Stimulated activated CD8-positive, alpha-beta memory T cell treated with anti-CD3 and anti-CD28 coated beads, Interleukin-15, amount 100 ng/mL, for 4 hours (primary cell): ENCODE measurements at places on chromosomes 4 and X.

- no peak for DNase-seq
These were observed 2155.1 kb upstream of the AGA start for GRCh38 chr4:179597301-179597700.

DNA sequence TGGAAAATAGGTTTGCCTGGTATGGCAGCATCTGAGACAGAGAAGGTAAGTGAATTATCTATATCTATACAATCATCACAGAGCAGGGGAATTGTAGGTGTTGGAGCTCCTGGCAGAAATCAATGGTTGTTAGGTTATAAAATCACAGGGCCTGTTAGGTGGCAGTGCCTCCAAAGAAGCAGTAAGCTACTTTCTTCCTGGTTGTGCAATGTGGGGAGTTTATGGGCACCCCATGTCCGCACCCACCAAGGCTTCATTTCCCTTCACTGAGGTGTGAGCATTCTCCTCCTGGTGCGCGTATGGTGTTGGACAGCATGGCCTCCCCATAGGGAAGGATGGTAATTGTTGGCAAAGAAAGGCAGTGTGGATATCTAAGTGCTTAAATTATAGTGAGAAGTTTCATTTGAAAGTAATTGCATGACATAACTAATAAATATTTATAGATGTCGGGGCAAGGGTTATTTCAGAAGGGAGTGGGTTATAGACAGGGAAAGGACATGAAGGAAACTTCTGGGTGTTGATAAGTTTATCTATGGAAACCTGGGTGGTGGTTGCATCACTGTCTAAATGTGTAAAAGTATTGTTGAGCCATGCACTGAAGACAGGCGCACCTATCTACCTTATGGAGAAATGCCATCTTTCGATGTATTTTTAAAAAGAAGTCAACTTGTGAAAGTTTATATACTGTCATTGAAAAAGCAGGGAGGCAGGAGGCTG lies 153.7 kb downstream of the FRAS1 start:
- no peak for DNase-seq

DNA sequence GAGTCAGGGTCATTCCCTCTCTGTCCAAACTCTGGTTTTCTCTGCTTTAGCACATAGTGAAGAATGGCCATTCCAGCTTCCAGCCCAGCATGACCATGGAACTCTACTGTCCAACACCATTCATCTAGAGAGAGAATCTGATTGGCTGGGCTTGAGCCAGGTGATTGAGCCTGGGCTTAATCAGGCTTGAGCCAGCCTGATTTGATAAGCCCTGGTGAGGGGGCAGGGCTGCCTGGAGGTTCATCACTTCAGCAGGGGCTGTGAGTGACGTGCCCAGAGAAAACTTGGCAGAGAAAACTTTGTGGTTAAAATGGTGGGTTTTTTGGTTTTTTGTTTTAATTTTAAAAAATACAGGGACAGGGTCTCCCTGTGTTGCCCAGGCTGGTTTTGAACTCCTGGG lies 62.5 kb downstream of the KIAA0232 start:
- no peak for DNase-seq

DNA sequence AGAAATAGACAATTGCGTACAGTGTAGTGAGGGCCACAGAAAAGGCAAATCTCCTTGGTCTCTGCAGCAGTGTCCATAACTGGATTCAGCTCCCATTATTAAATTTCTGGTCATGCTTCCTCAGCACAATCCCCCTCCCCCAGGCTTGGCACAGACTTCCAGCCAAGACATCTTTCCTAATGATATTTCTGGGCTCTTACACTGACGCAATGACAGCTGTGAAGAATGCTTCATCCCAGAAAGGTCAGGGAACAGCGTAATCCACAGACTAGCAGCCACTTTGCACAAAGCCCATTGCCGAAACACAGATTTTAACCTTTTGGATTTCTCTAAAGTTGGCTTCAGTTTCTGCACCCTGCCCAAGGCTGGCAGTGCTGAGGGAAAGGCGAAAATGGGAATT lies 597.6 kb upstream of the CPEB2 start:
- DNase-seq = no peak

- no peak for DNase-seq
These were observed 13.2 kb upstream of the CCSER1 start for GRCh38 chr4:90113881-90114457.

DNA sequence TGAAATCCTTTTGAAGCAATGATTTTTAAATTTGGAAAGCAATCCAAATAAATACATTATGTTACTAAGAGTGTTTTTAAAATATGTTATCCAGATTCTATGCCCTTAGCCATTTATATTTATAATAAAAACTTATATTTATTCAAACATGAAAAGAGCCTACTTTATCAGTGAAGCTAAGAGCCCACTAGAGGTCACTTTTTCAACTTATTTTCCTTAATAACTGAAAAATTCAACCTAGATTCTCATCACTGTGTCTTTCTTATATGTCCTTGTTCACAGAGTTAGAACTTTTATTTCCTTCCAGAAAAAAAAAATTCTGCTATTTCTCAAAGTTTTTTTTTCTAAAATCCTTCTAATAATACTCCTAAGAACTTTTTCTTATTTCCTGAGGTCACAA lies 23.9 kb downstream of the PRDM8 start:
- no peak for DNase-seq
